ENCODE measurements at places on chromosomes 5 and 9.

DNA sequence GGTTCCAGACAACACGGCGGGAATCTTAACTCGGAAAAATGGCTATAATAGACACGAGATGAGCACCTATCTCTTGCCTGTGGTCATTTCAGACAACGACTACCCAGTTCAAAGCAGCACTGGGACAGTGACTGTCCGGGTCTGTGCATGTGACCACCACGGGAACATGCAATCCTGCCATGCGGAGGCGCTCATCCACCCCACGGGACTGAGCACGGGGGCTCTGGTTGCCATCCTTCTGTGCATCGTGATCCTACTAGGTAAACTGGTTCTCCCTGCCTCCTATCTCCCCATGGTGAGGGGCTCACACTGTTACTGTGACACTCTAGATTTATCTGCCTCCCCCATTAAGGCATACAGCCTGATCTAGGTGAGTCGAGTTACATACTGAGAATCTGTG lies 124.2 kb downstream of the CDH6 start:
- DNase-seq, result no peak

- no peak for DNase-seq
These were observed 5.3 kb upstream of the HAUS6 start for GRCh38 chr9:19108038-19108437.

DNA sequence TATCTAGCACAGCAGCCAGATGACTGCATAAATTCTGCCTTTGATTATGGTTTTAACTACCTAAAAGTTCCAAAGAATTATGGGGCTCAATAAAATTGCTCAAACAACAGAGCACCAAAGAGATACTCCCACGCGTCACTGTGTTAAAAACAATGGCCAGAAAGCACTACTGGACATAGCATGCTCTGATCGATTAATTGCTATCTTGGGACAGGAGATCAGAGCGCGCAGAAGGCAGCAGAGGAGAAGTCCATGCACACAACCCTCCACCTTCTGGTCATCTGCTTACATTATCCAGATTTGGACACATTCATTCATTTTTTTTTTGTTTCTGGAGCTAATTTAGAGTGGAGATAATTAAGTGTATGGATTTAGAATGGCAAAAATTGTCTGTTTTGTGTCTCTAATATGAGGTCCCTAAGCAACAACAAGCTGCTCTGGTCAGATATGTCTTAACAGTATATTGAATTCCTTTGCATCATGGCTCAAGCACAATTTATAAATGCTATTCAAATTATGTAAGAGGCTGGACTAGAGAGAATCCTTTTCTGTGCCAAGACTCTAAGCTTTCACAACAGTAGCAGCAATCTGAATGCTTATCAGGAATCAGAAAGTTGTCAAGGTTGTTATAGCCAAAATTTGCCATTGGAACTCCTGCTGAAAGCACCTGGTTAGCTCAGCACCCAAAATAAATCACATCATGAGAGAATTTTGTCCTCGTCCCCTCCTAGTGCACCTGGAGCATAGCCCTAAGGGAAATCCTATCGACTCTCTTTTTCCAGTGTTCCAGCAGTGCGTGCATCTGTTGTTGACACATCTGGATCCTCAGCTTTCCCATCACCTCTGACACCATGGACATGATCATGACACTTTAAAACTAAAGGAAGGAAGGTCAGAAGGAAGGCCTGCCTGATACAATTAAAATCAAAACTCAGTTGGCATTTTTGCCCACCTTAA lies 98.6 kb upstream of the HMHB1 start:
- no peak for DNase-seq

- DNase-seq, result peak; percentile 68
These were observed 1087.7 kb downstream of the CDH12 start for GRCh38 chr5:21765406-21765805.

- no peak for DNase-seq
These were observed at the start of gene GTF3C4 for GRCh38 chr9:132670457-132671391. GTF3C4 (plus strand) TSS chr9:132670464; CDS start chr9:132670599, 135 bp downstream.

DNA sequence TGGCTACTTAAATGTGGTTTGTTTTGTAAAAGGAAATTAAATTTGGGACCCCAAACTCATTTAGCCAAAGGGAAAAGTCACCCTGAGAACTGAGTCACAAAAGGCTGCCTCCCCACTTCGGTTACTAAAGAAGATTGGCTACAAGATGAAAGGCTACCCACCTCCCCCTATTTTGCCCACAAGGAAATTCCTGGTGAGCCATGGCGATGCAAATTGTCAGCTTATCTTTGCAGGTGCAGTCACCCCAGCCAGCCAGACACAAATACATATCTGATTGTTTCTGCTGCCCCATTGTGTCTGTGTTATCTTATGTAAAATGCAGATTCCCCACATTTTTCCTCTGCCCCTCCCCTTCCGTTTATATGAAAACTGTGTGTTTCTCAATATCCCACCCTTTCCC lies 8.9 kb downstream of the PAEP start:
- DNase-seq, result no peak

GRCh38 chr5:98637557-98637956 lies 135.9 kb upstream of the RGMB start:
- DNase-seq, result no peak

DNA sequence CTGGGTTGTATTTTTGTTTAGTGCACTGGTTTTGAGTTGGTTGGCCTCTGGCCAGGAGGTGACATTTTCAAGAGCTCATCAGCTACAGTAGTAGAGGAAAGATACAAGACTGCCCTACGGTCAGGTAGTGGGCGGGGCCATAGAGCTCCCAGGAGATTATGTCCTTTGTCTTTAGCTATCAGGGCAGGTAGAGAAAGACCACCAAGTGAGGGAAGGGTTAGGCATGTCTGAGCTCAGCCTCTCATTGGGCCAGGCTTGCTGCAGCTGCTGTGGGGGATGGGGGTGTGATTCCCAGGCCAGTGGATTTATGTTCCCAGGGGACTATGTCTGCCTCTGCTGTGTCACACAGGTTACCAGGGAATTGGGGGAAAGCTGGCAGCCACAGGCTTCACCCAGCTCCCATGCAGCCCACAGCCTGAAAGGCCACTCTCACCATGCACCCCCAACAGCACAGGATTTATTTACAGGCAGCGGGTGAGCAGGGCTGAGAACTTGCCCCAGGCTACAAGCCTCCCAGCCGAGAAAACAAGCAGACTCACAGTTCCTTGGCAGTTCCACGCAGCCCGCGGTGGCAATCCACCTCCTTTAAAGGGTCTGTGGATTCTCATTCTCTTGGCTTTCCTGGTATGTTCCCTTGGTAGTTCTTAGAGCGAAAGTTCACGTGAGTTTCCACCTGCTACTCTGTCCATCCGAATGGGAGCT lies 37.5 kb upstream of the BOD1 start:
- no peak for DNase-seq

DNA sequence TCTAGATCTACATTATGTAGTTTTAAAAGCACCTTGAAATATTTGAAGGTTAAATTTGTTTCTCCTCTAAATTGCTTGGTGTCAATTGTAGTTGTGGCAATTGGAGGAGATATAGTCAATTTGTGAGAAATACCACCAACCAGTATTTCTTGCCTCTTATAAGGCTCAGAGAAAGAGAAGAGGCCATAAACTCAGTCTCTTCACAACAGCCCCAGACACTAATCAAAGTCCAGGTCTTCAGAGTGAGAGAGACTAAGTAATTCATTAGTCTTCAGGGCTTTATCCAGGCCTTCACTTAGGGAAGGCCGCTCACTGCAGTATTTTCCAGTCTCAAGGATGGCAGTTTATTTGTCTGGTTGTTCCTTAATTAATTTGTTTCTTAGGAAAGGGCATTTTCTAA lies 168.0 kb upstream of the RGMB start:
- DNase-seq, result no peak

DNA sequence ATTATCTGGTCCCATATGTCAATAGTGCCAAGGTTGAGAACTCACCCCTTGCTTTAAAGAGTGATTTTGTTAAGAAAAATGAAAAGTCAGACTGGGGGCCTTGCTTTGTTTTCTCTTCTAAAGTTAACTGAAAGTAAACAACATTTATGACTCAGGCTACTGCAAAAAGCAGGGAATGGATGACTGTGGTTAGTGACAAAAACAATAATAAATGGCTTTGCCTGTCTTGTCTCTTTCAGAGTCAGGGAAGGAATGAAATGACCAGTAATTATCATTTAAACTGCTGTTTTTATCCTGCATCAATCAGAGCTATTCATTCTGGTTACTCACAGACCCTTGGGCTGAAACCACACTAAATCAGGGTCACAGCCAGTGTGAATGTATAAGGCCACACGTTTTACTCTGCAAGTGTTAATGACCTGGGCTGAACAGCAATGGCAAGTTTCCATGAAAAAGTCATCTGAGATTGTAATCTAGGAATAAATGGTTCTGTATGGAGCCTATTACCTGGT lies 112.2 kb downstream of the ZNF608 start:
- no peak for DNase-seq

GRCh38 chr5:411728-412127 lies 31.2 kb upstream of the EXOC3 start:
- DNase-seq, result no peak

GRCh38 chr5:178997191-178997590 lies 2.1 kb upstream of the GRM6 start:
- no peak for DNase-seq

DNA sequence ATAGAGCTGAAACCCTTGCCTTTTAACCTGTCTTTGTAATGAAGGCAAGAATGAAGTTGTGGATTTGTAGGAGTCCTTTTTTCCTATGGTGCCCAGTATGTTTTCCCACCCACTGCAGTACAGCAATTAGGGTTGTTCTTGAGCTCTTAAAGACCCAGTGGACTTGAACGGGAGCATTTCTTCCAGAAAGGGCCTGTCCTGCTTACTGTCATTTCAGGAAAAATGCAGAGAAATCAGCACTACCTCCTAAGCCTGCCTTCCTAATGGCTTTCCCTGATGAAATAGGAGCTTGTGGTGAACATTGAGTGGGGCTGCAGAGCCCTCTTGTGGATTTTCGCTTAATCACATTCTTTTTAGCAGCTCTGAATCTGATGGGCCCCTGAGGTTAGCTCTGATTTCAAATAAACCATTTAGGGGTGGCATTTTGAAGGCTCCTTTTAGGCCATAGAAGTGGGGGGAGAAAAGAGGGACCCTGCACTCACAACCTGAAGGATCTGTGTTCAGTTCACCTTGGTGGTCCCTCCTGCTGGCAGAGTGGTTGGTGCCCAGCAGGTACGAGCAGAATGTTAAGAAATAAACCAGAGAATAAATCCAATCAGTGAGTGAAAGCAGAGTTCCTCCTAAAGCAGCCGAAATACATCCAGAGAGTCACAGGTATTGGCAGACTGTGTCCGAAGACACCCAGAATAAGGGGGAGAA lies 188.0 kb upstream of the KLF9 start:
- peak; percentile 81 for DNase-seq

DNA sequence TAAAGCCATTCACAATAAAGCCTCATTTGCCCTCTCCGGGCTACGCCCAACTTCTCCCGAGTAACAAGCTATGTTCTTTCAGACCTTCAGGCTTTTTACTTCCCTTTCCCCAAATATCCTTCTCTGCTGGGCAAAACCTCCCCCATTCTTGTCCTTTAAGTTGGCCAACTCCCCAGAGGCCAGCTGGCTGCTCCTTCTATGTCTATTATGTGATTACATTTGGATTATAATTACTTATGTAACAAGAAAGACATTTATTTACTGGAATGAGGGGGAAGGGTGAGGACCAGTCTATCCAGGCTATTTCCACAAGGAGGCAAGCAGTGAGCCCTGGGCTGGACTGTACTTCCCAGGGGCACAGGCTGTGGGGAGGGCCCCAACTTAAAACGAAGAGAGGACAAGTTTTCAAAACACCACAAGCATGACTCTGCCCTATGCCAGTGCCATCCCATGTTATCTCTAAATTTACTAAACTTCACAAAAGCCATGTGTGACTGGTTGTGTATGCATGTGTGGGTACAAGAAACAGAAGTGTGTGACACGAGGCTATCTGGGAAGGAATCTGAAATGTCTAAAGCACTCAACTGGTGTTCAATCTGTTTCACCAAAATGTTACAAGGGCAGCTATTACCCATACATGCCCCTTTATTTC lies 84.5 kb downstream of the GNAQ start:
- DNase-seq, result peak; percentile 70

- no peak for DNase-seq
These were observed 12.5 kb downstream of the EDIL3 start for GRCh38 chr5:84372066-84372695.

GRCh38 chr5:1324301-1324700 lies 20.6 kb downstream of the CLPTM1L start:
- no peak for DNase-seq

- no peak for DNase-seq
These were observed 1089.8 kb upstream of the NUDT12 start for GRCh38 chr5:104652271-104652861.

DNA sequence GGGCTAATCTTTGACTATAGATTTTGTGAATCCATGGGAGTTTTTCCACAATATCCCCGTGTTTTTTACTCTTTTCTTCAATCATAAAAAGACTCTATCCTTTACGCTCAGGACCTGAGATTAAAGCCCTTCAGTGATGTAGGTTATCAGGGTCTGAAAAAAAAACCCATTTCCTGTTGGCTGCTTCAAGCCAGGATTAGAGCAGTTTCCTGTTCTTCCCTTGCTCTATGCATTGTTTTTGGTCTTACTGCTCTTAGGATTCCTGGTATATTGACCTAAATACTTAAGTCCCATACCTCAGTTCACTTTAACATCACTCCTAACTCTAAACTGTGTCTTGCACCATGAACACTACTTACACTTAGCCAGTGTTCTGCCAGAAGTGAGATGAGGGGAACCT lies 319.3 kb upstream of the CHD1 start:
- no peak for DNase-seq

- DNase-seq, result no peak
These were observed 26.6 kb downstream of the FBXW5 start for GRCh38 chr9:136917902-136918301.

GRCh38 chr5:8756498-8757084 lies 789.3 kb downstream of the SEMA5A start:
- DNase-seq, result no peak

DNA sequence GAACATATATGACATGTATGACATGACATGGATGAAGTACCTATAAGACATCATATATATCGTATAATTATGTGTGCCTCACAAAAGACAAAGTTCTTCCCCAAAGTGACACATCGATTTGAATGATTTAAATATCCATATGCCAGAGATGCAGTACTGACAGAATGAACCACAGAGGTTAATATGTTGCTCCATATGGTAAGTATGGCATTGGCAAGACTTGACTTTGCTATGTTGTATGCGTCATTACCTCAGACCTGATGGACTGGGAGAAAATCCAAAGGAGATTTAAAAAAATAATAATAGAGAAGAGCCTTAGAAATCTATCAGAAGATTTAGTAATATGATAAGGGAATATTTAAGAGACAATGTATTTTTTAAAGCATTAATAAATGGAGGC lies 263.2 kb downstream of the PJA2 start:
- DNase-seq, result no peak

DNA sequence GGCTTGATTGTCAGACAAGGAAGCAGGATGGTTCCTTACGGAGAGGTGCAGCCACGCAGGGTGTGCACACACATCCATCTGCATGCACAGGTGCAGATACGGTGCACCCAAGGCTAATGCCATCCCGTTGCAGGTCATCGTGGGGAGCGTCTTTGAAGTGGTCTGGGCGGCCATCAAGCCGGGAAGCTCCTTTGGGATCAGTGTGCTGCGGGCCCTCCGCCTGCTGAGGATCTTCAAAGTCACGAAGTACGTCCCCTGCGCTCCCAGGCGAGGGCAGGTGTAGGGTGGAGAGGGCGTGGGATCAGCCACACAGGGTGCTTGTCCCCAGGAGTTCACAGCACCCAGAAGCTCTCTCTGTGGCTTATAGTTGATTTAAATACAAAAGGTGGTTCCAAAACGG lies 106.4 kb downstream of the CACNA1B start:
- no peak for DNase-seq

GRCh38 chr9:137575716-137576411 lies 2.9 kb downstream of the DPH7 start:
- no peak for DNase-seq
